ENCODE measurements at places on chromosomes 16 and 17.

DNA sequence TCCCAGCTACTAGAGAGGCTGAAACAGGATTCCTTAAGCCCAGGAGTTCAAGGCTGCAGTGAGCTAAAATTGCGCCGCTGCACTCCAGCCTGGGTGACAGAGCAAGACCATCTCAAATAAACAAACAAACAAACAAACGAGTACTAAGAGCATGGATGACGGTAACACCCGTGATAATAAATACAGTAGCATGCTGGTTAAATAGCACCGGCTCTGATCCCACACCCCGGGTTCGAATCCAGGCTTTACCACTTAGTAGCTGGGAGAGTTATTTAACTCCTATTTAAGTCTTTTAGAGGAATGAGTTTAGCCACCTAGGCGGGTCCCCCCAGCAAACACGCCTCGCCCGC is 301 bp upstream of the METTL22 start:
- no peak for DNase-seq

- DNase-seq = no peak
Measured at GRCh38 chr16:3212006-3212405, 23.0 kb downstream of the ZNF200 start.

GRCh38 chr17:9408381-9408780 is 167.2 kb downstream of the STX8 start:
- no peak for DNase-seq

DNA sequence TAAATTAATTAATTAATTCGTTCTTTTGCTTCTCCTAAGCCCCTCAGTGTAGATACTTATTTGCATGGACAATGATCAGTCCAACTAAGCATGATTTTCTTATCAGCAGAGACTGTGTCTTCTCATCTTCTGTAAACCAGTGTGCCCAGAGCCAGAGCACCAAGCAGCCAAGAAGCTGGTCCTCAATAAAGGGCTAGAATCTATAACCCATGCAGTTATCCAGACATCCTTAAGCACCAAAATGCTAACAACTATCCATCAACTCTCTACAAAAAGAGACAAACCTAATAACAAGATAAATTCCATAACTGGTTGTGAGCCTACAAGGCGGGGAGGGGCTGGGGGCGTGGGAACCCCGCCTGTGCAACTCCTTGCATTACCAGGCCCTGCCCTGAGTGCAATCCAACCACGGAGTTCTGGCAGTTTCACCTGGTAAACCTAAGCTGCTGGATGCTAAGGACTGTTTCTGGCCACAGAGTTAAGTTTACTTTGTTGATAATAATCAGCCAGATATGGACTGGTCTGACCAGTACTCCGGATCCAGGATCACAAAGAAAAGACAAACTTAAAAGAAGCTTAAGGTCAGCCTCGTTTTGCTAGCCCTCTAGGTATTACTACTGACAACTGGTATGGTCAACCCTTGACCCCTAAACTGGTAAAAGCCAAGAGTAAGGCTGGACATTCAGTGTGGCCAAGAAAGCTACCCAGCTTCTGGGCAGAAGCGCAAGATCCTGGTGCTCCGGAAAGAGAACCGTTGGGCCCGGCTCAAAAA is 51.5 kb downstream of the ZFHX3 start:
- DNase-seq = peak; percentile 44

GRCh38 chr16:80725566-80726162 is 78.7 kb downstream of the CDYL2 start:
- DNase-seq = no peak

- DNase-seq = no peak
Measured at GRCh38 chr17:14604591-14605266, 303.8 kb downstream of the HS3ST3B1 start.

DNA sequence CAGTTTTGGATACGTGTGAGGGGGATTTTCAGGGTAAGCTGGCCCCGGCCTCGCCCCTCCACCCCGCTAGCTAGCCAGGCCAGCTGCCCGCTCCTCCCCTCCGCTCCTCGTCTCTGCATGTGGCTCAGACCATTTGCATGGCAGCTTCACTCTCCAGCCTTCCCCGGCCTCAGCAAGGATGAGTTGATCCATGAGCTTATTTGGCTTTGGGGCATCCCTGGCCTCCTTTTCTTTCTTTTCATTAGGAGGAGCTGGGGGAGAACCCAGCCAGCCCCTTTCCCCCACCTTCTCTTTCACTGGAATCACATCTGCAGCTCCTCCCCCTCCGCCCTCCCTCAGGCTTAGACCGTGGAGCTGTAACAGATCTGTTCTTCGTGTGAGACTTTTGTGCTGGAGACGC is 30.7 kb downstream of the ELAC2 start:
- DNase-seq = no peak

- DNase-seq = no peak
Measured at GRCh38 chr16:65828296-65828695, 538.2 kb upstream of the CDH5 start.
